AG08395 (cell line): ENCODE measurements at places on chromosomes 7 and 10.

DNA sequence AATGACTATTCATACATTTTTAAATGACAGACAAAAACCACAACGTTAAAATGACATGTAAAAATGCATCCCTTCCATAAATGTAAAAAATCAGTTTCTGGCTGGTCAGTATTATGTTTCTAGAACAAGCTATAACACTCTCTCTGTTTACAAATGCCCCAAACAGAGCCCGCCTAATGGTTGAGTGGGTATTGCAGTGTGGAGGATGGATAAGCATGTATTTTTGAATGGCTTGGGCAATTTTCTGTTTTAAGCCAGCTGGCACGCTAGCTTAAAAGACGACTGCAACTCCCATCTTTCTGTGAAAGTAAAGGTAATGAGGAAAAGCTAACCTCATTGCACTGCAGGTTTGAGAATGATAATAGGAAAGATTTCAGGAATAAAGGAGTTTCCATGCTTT lies 430.7 kb downstream of the PARD3 start:
- no peak for DNase-seq

DNA sequence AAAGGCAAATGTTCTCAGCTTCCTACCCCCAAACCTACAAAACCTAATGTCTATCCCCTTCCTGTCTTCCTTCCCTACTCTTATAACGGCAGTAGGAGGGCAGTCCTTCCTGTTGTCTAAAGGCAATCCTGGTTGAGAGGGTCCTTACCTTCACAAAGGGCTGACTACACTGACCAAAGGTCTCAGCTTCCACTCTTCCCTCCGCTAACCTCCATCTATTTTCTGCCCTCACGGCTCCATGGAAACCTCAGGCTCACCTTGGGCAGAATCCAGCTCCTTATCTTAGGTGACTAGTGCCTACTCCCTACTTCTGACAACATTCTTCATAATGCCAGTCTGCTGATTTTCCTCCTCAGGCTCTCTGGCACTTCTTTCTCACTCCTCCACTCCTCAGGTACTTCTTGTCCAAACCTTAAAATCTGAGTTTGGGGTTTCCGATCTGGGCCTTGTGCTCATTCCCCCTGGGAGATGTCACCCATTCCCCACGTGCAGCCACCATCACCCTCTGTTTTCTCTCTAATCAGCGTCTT lies 542 bp downstream of the FBXL13 start:
- no peak for DNase-seq

- peak; percentile 38 for DNase-seq
These were observed 77.0 kb upstream of the PHYHIPL start for GRCh38 chr10:59099481-59099880.

DNA sequence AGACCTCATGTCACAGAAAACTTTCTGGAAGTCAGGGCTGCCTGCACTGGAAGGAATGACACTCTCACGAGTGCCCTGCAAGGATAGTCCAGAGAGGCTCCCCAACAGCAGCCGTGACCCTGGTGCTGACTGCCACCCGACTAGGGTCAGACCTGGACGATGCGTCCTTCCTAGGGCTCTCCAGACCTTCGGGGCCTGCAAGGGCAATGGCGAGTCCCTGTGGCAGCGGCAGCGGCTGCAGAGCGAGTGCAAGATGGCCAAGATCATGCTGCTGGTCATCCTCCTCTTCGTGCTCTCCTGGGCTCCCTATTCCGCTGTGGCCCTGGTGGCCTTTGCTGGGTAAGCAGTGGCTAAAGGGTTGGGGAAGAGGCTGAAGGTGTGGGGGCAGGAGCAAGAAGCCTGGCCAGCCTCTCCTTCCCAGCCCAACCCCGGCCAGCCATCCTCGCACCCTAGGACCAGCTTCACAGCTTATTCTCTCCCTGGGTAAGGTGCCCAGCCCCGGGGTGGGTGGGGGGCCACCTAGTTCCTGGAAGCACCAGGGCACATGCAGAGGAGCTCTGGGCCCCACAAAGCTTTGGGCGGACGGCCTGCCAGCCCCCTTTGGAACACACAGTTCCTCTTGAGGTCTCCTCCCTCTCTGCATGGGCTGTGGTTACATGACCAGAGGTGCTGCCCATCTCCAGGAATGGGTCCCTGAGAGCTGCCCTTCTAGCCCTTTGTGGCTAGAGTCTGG lies 5.5 kb downstream of the OPN4 start:
- no peak for DNase-seq

DNA sequence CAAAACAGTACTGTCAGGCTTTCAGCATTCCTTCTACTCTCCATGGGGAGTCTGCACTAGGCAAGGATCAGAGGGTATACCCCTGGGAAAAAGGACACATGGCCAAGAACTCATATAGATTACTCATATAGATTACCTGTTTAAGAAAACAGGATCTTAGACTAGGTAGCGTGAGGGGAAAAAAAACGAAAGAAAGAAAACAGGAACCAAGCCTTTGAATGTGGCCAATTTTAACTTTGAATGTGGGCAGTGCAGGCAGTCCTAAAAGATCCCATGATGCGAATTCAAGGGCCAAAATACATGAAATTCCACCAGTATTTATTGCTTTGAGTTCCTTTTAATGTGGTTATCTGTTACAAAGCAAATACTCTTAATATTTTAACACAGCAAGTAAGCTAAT lies 108.6 kb upstream of the TAC1 start:
- no peak for DNase-seq

- no peak for DNase-seq
These were observed 94.2 kb downstream of the CDK14 start for GRCh38 chr7:90690159-90690858.

DNA sequence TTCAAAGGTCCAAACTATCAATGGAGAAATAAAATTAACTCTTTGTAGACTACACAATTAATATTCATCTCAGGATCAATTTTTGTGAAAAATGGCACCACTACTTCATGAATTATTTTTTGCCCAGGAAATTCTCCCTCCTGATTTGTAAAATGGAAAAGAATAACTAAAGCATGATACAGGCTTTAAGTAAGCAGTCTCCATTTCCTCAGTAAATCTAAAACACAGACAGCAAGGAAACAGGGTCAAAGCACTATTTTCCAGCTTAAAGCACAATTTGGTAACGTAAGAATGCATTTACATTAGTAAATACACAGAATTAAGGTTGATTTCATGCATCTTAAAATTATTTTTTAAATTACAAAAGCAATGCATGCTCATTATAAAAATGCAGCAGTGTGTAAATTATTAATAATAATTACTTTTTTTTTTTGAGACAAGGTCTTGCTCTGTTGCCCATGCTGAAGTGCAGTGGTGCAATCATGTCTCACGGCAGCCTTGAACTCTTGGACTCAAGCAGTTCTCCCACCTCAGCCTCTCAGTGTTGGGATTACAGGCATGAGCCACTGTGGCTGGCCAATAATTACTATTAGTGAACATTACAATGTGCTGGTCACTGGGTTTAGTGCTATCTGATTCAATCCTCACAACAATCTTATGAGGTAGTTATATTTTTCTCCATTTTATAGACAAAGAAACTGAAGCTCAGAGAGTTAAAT lies 26.1 kb upstream of the VCL start:
- no peak for DNase-seq

GRCh38 chr10:97078938-97079445 lies 106.8 kb downstream of the SLIT1 start:
- no peak for DNase-seq

GRCh38 chr7:112500619-112501018 lies 19.8 kb downstream of the LSMEM1 start:
- DNase-seq: no peak

DNA sequence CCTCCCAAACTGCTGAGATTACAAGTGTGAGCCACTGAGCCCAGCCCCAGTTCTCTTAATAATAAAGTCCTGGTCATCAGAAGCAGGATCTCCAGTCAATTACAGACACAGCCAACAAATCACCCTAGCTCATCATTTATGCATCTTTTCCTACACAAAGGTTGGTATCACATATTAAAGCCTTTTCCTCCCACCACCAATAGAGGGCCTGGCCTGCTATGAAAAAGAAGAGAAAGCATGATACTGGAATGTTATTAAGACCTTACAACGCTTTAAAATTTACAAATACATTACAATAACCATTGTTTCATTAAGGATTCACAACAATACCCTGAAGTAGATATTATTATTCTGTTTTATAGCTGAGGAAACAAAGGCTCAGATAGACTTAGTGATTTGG lies 25.9 kb downstream of the VAX1 start:
- DNase-seq: no peak

- no peak for DNase-seq
These were observed 4.6 kb downstream of the ATP5F1C start for GRCh38 chr10:7792541-7792940.

DNA sequence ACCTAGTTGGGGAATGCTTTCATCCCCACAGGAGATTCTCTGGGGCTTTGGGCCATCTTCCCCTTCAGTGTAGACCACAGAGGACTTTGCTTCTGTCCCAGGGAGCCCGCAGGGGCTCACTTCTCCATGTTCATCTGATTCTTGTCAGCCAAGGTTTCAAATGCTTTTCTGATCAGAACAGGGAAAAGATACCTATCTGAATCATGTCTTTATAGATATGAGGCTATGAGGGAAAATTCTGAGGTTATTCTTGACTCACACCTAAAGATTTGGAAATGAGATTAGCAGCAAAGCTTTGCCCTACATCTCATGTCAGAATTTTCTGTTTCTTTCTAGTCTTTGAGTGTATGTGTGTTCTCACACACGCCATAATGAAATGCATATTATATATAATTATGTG lies 53.3 kb downstream of the FIGNL1 start:
- DNase-seq: no peak

DNA sequence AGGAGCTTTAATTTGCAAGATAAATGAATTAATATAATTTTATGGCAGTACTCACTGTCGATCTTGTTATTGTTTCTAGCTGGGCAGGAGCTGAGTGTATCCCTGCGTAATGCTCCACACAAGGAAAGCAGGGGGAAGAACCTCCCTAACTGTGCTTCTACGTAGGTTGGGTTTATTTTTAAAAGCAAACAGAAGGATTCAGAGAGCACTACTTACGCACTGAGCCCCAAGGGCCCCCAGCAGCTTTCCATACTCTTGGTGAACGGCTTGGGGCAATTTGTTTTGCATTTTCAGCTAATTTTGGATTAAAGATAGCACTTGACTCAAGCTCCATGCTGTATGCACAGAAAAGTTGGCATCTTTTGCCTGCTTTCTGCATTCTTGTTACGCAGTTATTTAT lies 9.6 kb downstream of the DUSP5 start:
- DNase-seq: no peak

GRCh38 chr10:100731407-100732240 lies 13.8 kb upstream of the PAX2 start:
- DNase-seq: no peak

DNA sequence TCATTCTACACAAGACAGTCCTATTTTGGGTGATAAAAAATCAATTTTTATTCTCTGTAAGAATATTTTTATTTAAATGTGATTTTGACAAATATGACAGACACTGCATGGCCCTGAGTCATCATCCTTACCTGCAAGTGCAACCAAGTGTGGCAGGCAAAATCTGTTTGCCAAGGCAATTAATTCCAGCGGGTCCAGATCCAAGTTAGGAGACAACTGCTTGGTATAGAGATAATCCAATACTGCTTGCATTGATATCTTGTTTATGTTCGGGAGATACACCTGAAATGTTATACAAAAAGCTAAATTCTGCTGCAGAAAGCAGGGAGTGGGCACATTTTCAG lies 66.2 kb downstream of the RHOBTB1 start:
- DNase-seq: no peak

- peak; percentile 77 for DNase-seq
These were observed 99.3 kb upstream of the DDC start for GRCh38 chr7:50664461-50664922.

DNA sequence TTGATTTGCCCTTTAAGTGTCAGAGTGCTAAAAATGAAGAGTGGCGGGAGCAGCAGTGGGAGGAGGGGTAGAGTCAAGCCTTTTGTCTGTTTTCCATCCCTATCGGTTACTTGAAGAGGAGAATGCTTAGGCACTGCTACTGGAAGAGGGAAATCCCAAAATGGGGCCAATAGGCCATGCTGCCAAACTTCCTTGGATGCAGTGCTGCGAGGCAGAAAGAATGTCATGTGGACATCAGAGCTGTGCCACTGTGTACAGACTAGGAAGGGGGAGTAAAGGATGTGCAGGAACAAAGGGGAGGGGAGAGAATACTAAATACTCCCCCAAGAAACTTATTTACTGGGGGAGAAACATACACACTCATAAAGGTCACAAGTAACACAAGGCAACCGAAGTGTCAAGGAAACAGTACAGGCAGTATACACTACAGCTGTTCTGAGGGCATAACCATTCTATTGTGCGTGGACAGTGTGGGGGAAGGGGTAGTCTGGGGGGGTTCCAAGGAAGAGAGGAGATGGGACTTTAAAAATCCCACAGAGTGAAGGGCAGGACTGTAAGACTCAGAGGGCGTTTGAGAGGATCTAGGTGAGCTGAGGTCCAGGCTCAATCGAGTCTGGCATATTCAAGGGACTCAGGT lies 228.7 kb upstream of the PLXNA4 start:
- DNase-seq: no peak

DNA sequence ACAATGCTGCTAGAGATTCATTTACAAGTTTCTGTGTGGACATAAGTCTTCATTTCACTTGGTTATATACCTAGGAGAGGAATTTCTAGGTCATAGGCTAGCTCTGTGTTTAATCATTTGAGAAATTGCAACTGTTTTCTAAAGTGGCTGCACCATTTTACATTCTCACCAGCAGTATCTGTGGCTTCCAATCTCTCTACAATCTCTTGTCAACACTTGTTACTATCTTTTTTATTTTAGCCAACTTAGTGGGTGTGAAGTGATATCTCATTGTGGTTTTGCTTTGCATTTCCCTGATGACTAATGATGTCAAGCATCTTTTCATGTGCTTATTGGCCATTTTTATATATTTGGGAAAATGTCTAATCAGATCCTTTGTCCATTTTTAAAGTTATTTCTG lies 53.0 kb upstream of the DRGX start:
- DNase-seq: no peak

- no peak for DNase-seq
These were observed 45.5 kb upstream of the RNF148 start for GRCh38 chr7:122748195-122748594.

GRCh38 chr7:128781126-128781525 lies 5.5 kb upstream of the OPN1SW start:
- peak; percentile 88 for DNase-seq

GRCh38 chr7:3194501-3195141 lies 106.4 kb upstream of the SDK1 start:
- no peak for DNase-seq

GRCh38 chr7:71504697-71505441 lies 372.9 kb downstream of the GALNT17 start:
- no peak for DNase-seq

- DNase-seq: peak; percentile 3
These were observed 65.3 kb upstream of the MDFIC start for GRCh38 chr7:114856625-114857024.

- DNase-seq: no peak
These were observed 175.4 kb downstream of the GNAI1 start for GRCh38 chr7:80309971-80310549.
